ENCODE measurements at places on chromosomes 2 and 18.

DNA sequence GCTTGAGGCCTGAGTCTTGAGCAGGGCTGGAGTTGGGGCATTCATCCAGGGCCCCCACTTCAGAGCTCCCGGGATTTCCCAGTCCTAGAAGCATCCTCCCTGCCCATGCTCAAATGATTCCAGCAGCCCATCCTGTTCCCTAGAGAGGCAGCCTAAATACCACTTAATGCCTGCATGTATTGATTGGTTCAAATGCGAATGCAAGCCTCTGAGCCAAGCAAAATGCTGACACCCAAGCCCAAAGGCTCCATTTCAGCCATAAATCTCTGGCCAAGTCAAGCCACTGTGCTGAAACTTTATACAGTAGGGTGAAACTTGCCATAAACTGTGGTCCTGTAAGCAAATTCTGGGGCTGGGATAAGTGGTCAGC lies 279.8 kb downstream of the CLIP4 start:
- DNase-seq, result no peak

DNA sequence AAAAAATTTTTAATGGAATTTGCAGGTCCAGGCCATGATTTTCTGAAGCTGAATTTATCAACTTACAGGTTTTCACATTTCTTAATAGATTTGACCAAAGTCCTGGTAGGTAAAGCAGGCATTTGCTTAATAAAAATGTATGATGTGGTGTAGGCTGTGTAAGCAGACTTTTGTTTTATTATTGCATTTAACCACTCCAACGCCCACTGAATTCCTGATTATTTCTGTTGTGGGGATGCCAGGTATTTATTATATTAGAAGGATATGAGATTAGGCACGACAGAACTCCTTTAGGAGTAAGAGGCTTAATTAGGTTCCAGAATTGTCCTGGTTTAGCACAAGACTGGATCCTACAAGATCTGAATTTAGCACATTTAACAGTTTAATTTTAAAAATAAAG lies 111.1 kb downstream of the ADCYAP1 start:
- no peak for DNase-seq

DNA sequence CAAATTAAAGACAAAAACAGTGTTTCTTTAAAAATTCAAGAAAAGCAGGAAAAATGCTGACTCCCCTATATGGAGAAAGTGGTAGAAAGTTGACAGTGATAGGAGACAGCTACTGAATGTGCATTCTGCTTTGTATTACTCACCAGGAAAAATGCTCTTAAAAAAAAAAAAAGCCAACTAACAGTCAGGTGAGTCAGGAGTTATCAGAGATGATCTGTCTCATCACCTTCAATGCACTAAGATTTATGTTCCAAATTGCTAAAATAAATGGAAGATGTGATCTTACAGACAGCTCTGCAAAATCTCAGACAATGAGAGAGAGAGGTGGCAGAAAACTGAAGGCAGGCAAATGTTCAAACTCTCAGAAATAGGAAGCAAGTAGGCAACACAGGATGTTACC lies 47.6 kb upstream of the ZNF521 start:
- no peak for DNase-seq

DNA sequence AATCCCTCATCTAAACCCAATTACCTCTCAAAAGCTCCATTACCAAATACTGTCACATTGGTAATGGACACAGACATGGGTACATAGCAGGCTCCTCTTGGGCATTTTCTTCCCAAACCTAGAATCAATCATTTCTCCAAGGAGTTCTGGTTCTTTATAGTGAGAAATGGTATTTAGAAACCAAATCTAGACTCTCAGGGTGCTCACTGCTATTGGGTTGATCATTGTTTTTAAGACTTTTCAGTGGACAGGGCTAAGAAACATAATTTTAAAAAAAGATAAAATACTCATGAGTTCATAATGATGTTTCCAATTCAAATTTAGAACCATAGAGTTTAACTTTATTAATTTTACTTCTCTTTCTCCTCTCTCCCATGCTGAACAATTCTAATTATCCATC lies 9.4 kb upstream of the GLI2 start:
- no peak for DNase-seq

GRCh38 chr2:218263817-218264641 lies 3.2 kb downstream of the GPBAR1 start:
- no peak for DNase-seq

DNA sequence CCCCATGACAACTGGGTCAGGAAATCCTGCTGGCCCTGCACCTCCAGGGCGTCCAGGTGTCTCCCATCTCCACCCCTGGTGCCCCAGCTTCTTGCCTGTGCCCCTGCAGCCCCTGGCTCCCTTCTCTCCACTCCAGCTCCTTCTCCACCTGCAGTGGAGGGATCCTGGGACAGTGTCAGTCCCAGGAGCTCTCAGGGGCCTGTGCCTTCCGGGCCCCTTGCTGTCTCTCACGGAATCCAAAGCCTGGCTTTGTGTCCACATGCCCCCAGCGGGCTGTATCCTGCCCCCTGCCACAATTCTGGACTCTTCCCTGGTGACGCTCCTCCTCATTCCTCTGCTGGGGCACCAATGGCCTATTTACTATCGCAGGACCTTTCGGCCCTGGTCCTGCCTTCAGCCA lies 58.2 kb downstream of the MYT1L start:
- no peak for DNase-seq

- DNase-seq, result no peak
Measured at GRCh38 chr2:168171059-168171762, 76.2 kb downstream of the STK39 start.

DNA sequence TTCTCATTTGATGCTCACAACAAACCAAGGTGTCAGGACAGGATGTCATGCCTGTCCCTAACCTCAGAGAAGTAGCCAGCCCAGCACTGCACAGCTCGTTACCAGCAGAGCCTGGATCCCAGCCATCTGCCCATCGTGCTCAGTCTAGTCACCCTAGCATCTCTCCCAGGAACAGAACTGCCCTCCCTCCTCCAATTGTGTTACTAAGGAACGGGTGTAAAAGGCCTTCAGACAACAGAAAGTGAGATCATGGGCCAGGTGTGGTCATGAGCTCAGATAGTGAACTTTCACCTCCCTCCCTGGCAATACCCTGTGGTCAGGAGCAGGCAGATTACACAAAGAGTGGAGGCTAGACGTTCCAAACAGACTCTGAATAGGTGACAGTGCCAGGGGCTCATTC lies 111.8 kb upstream of the PPP1CB start:
- no peak for DNase-seq

DNA sequence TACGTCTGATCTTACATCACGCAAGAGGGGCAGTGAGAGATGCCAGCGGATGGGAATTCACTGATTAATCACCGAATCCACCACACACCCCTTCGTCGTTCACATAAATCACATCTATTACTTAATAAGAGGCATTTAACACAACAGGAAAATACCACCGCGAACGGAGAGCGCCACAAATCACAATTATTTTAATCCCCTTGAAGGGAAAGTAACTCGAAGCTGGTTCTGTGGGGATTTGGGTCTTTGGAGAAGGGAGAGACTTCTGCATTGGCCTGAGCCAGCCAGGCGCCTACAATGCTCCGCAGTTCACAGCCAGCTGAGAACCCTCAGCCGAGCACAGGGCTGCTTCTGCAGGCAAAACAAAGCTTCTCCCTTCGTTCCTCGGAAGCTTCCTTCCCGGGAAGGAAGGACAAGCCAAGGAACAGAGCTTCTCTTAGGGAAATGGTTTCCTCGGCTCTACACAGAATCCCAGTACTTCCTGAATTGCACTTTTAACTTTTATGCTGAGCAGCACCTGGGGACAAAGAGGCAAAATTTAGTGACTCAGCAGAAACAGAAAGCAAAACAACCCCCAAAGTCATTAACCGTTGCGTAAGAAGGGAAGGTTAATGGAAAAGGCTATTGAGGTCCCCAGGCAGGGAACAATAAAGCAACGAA lies at the start of gene LRP1B:
TSS of gene LRP1B (minus strand) at position 7 of the 660 bp plus-strand sequence. CDS start 287 bp downstream, outside the sequence.
- DNase-seq, result peak; percentile 3

- DNase-seq, result no peak
Measured at GRCh38 chr2:128608921-128609880, 290.5 kb upstream of the HS6ST1 start.

DNA sequence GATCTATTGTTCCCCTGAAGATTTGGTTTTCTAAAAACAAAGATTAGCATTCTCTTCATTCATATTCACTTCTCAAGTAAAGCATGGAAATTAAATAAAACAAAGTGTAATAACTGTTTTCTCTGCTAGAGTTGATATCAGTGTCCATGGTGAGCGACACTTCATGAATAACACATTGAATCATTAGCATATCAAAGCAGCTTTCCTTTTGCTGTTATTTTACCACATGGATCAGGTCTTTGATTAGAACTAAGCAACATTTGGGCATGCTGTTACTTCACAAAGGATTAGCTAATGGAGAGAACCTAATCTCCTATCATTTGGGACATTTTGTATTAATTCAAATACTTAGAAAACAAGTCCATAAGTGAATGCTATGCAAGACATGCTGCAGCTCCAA lies 368.8 kb upstream of the CDH19 start:
- DNase-seq, result no peak

DNA sequence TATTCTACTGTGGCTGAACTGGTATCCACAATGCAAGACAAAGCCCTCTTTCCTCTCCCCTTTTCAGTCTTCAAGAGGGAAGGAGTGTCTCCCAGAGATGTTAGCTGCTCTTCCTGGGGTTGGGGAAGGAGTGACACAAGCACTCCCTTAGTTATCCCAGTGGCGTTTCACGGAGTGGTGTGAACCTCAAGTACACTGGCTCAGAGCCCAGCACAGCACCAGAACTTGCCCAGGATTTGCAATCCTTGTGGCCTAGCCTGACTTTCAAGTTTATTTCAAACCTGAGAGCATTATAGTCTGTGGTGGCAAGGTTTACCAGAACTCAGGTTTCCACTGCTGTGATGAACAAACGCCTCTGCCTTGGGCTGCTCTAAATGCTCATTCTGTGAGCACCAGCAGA lies 162.5 kb downstream of the CCDC102B start:
- DNase-seq, result no peak

DNA sequence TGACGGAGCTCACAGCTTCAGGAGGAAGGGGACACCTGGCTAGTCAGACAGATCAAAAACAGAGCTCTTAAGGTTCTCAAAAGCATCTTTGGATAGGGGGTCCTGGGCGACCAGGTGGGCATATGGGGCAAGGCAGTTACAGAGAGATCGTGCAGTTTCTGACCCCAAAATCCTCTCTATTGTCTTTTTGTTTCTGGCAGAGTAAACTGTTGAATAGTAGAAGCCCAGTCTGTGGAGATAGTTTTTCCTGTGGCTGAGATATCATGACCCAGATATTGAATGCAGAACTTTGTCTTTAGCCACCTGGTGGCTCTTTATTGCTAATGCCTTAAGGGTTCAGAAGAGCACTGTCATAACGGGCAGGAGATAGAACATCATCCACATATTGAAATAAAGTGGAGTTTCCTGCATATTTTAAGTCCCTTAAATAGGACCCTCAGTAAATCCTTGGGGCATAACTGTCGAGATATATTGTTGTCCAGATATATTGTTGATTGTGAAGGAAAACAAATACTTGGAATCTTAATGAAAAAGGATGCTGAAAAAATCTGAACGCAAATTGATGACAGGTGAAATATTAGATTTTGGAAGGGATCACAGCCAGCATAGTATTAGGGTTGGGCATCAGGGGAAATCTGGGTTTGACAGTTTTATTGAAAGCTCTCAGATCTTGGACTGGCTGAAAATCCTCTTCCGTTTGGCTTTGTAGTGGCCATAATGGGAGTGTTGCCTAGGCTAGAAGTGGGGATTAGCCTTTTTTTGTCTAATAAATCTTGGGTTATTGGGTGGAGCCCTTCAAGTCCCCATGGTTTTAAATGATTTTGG lies 14.1 kb upstream of the ZDBF2 start:
- peak; percentile 31 for DNase-seq

DNA sequence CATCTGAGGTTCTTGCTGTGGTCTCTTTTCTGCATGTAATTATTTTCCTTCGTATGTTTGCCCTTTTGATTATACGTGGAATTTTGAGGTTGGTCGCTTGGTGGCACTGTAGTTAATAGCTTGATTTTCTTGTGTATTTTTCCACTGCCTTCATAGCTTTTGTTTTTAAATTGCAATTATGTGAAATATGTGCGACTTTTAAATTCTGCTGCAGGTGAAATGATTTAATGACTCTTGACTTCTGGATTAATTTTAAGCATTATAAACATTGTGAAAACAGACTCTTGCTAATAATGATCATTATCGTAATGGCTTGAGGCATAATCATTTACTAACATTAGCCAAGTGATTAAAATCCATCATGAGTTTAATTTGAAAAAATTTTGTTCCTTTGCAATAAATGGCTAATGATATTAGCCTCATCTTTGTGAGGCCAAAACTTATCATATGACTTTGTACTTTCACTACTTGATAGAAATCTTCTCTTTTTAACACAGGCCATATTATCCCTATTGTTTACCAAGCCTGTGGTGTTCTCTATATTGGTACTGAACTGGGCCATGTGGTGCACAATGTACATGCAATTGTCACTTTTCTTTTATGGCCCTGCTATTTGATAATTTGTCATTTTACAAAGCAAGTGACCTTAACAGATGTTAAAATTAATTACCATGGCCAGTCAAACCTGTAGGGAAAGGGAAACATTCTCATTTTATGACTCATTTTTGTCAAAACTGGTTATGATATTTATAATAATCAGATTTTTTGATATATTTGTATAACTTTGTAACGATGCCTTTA lies 62.8 kb upstream of the NEUROD1 start:
- DNase-seq, result peak; percentile 47

DNA sequence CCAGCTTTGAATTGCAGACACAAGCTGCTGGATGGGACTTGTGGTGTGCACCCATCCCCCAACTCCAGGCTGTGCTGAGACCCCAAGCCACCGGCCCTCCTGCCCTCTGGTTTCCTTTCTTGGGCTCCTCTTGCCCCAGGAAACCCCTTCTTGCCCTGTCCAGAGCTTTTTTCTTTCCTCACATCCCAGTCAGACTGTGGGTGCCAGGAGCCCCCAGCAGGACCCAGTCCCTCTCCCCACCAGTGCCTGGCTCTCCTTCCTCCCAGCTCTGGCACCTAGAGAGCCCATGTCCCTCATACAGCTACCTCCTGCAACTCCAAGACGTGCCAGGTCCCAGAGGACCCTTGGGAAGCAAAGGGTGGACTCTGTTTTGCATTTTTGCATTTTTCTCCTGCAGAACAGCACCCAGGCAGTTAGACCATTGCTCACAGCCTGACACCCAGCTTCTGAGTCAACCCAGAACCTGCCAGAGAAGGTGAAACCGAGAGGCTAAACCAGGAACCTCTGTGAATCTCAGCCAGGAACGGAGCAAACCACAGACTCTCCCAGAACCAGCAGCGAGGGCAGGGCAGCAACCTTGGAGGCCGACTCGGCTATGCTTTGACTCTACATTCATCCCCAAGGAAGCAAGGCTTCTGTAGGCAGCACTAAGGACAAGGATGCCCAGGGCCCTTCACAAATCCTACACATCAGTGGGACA lies 221.1 kb downstream of the ANAPC1 start:
- DNase-seq, result no peak

DNA sequence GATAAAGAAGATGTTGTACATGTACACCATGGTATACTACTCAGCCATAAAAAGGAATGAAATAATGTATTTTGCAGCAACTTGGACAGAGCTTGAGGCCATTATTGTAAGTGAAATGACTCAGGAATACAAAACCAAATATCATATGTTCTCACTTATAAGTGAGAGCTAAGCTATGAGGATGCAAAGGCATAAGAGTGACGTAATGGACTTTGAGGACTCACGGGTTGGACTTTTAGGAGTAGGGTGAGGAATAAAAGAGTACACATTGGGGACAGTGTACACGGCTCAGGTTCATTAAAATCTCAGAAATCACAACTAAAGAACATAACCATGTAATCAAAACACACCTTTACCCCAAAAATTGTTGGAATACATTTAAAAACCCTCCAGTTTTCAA lies 206.4 kb downstream of the RIT2 start:
- no peak for DNase-seq

- DNase-seq, result no peak
Measured at GRCh38 chr2:182316950-182317349, 109.9 kb downstream of the PDE1A start.
